ENCODE measurements at places on chromosomes 16 and 17. TPM values are rescaled to one million over a fixed set of nuclear protein-coding genes. Genes with fewer than 3 reads are reported as not detected.
A peak's percentile ranks its signal among the peaks of the same experiment; 100 is the strongest.

DNA sequence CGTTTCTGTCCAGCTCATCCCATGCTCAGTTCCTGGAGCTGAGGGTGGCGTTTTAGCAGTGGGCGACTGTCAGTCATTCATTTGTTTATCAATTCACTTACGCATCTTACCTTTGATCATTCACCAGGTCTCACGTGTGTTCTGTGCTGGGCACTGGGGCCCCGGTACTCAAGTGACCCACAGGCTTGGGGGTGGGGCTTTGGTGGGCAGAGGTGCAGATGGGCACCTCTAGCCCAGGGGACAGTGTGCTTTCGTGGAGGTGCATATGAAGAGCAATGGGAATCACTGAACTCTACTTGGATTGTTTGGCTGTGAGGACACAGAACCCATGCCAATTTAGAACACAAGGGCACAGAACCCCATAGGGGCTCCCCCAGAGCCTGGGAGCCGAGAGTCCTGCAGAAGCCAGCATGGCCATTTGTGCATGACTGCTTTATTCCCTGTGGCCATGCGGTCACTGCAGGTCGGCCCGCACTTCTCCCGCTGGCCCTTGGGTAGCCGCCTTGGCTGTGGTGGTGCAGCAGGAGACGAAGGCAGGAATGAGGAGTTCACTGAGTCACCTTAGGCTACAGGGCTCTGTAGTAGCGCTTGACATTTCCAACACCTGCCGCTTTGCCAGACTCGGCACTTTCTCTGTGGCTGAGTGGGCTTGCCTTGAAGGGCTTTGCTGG, 144.6 kb downstream of the SNX29 start:
- DNase-seq: peak; percentile 65

Gene TMEM106A
- total RNA-seq: 18.4 TPM

DNA sequence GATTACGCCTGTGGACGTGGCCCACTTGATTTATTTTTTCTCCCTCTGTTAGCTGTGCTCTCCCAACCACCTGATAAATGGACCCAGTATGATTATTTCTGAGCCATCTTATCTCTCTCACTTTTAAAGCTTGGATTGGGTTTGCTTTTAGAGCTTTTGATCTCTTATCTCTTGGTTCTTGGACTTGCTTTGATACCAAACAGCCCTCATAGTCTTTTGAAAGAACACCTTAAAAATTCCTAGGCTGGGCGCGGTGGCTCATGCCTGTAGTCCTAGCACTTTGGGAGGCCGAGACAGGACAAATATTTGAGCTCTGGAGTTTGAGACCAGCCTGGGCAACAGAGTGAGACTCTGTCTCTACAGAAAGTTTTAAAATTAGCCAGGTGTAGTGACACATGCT, 25.8 kb downstream of the SMTNL2 start:
- DNase-seq: no peak

Gene FGF11
- 3.8 TPM for total RNA-seq

GRCh38 chr17:77708936-77709335, 249.6 kb upstream of the TNRC6C start:
- DNase-seq: no peak

DNA sequence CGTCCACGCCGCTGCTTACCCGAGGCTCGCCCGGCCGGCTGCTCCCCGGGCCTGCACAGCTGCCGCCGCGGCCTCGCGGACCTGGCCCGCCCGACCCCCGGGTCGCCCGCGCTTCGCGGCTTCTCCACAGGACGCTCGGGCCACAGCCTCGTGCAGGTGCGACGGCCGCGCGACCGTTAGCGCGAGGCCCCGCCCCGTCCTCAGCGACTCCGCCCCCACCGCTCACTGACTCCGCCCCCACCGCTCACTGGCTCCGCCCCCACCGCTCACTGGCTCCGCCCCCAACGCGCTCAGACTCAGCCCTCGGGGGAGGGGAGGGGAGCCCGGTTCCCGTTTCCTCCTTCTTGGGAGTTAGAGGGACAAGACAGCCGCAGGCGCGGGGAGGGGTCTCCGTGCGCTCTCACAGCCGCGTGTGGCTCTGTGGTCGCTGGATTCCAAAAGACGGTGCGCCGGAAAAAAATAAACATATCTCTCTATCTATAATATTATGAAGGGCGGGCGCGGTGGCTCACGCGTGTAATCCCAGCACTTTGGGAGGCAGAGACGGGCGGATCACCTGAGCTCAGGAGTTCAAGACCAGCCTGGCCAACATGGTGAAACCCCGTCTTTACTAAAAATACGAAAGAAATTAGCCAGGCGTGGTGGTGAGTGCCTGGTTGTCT, at the start of gene MEIOB:
TSS of gene MEIOB (minus strand) at position 191 of the 662 bp plus-strand sequence. CDS start 3,989 bp downstream, outside the sequence.
- no peak for DNase-seq

- DNase-seq: no peak
These were observed 37.7 kb upstream of the ABCA6 start for GRCh38 chr17:69179227-69179952.

Gene HOXB1
- total RNA-seq: not detected

GRCh38 chr17:45984368-45984767, 14.7 kb upstream of the STH start:
- peak; percentile 71 for DNase-seq

Gene KLHL10
- total RNA-seq: 0.32 TPM

DNA sequence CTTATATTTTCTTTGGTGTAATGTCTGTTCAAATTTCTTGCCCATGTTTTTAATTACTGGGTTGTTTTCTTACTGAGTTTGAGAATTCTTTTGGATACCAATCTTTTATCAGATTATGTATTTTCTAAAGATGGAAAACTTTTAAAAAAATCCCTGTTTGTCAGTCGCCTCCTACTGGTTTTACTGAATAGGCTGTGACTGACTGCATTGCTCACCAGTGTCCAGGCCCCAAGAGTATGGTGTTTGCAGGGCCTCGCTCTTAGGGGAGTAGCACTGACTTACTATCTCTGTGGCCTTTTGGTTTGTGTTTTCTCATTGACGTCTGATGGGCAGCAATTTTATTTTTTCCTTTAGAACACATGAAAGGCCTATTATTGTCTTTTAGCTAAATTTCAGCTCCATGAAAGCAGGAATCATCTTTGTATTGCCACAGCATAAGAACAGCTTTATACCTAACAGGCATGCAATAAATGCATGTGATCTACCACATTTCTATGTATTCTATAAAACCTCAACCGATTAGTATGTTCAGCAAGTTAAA, 188.4 kb downstream of the AATF start:
- no peak for DNase-seq

DNA sequence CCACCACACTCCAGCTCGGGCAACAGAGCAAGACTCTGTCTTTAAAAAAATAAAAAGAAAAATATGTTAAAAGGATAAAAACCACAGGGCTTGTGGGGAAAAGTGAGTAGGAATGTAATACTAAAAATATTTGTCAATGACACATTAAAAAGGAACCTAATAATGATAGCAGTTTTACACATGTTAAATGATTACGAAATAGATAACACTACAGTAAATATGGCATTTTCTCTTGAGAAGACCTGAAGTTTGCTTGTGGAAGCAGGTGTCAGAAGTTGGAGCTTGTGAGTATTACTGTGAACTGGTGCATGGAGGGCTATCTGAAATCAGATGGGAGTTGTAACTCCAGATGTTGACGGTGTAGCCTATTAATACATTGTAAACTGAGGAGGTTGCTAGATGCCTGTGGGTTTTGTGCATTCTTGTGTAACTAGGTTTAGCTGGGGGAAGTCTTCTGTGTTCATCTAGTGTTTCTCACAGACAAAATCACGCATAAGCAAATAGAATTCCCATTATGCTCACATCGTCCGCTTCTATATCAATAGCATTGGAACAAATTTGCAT, 44.2 kb upstream of the CLEC18A start:
- no peak for DNase-seq

GRCh38 chr17:77372444-77373298, 231.9 kb downstream of the SEC14L1 start:
- DNase-seq: peak; percentile 94

Gene KRT32
- total RNA-seq: 0.23 TPM

DNA sequence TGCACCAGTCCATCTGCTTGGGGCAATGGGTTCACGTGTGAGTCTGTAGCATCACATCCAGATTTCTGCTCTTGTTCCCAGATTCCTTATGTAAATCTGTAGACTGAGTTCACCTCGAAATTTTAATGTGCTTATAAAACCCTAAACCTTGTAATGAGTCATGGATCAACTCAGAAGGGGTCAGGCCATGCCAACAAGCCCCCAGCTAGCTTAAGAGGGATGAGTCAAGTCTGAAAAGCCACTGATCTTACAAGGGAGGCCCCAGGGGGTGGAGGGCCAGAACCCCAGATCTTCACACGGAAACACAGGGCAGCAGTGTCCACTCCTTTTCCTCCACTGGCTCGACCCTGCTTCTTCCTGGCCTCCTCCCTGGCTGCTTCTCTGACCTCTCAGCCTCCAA, 399.1 kb upstream of the CDH5 start:
- DNase-seq: no peak

DNA sequence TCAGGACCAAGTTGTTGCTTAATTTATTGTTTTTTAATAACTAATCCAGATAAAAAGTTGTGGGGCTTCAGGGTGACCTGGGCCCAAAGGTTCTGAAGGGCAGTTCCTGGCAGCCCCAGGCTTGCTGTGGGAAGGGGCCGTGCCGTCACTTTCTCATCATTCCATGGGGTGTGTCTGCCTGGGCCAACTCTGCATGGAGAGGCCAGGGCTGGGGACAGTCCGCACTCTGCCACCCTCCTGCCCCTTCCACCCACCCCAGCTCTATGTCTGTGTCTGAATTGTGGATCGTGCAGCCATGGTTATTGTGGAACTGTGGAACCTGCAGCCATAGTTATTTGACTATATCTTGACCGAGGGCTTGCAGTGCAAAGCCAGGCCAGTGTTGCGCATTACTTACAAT, 4.0 kb downstream of the LIMD2 start:
- no peak for DNase-seq

DNA sequence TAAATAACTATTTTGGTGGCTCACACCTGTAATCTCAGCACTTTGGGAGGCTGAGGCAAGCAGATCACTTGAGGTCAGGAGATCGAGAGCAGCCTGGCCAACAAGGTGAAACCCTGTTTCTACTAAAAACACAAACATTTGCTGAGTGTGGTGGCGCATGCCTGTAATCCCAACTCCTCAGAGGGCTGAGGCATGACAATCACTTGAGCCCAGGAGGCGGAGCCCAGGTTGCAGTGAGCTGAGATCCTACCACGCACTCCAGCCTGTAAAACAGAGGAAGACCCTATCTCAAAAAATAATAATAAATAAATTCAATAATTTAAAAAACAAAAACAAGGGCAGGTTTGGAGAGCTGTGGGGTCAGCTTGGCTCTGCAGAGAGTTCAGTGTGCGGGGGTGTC, 5.7 kb upstream of the SLC4A1 start:
- DNase-seq: no peak

GRCh38 chr16:48949636-48950035, 332.0 kb downstream of the CBLN1 start:
- DNase-seq: no peak

- DNase-seq: no peak
These were observed 27.0 kb downstream of the ZFPM1 start for GRCh38 chr16:88479793-88480760.

GRCh38 chr16:24493821-24494220, 45.5 kb upstream of the RBBP6 start:
- no peak for DNase-seq

DNA sequence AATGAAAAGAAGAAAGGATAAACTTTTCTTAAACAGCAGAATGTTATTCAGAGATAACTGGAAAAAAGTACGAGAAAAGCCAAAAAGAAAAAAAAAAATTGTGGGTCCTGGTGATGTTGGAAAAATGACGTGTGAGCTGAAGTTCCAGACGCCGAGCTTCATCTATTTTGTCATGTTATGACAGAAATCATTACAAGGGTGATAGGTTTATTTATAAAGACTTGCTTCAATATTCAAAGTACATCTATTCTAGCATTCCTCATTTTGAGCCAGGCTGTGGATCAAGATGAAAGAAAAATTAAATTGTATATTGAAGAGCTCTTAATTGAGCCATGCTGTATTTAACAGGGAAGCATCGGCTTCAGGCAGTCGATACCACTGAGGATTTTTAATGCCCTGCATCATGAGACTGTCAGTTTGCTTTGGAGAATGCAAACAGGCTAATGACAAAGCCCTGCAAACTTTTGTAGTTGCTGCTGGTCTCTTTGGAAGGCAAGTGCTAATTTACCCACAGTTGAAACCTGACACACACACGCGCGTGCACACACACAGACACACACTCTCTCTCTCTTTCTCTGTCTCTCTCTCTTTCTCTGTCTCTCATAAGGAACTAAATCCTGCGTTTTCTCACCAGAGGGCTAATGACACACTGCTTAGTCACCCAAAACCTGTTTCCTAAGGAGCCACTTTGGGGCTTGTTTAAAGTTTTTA, 110.7 kb downstream of the WWOX start:
- DNase-seq: no peak

DNA sequence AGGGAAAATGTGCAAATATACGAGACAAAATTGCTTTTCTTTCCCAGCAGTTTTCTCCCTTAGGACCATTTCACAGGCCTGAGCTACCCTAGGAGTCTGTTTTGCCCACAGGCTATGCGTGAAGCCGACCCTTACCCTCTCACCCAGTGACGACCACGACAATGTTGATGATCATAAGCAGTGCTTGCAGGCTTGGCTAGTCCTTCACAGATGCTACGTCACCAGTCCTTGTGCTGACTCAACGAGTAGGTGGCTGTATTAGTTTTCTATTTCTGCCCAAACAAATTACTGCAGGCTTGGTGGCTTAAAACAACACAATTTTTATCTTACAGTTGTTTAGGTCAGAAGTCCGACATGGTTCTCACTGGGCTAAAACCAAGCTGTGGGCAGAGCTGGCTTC, 574.6 kb upstream of the HSBP1 start:
- DNase-seq: no peak

GRCh38 chr16:73000020-73000906, 47.7 kb downstream of the ZFHX3 start:
- DNase-seq: peak; percentile 79

- DNase-seq: no peak
These were observed 120.3 kb downstream of the KATNIP start for GRCh38 chr16:27670071-27670810.

- no peak for DNase-seq
These were observed 7.8 kb downstream of the KRT28 start for GRCh38 chr17:40791787-40792436.

DNA sequence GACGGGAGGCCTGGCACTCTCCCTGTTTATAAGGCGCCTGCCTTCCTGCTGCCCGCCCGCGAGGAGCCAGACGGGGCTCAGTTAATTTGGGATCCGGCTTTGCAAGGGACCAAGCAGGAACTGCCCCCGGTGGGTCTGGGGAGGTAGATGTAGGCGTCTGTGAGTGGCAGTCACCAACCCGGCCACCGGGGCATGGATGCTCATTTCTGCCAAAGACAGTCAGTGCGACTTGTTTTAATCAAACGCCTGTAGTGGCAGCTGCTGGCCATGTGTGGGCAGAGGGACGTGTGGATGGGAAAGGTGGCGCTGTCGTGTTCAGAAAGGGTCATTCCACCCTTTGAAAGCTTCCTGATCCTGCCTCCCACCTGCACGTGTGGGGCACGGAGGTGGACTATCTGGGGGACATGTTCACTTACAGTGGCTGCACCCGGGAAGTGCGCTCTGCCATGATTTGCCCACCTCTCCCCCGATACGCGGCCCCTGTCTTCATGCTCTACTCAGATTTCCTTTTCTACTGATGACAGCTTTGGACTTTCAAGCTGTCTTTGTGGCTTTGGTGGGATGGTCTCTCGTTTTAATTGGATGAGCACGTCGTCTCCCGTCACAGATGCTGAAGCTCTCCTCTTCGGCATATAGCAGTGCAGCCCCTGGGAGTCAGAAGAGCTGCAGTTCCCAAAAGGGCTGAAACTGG, 60.3 kb upstream of the CIBAR2 start:
- DNase-seq: peak; percentile 76

Measured in posterior vena cava (tissue), 2 donors.